ENCODE measurements at places on chromosomes 11 and 22. TPM values are rescaled to one million over a fixed set of nuclear protein-coding genes. Genes with fewer than 3 reads are reported as not detected.
A peak's percentile ranks its signal among the peaks of the same experiment; 100 is the strongest.

DNA sequence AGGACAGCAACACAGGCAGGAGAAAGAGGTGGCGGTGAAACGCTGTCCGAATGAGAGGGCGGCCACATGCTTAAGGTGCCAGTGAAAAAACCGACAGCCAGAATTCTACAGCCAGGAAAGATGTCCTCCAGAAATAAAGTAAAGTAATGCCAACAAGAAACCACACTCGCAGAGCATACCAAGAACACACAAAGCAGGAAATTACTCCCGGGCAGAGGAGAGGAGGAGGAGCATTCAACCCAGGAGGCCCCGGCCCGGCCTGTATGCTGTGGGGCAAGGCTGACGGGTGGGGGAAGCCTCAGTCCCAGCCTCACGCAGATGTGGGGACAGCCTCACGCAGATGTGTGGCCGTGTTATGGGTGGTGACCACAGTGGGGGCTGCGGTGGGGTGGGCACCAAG is 28.0 kb downstream of the CHID1 start:
- DNase-seq: no peak

The GGTLC2 gene
- total RNA-seq: not detected

GRCh38 chr11:28636566-28636965 is 528.4 kb downstream of the METTL15 start:
- no peak for DNase-seq

The OR8D4 gene
- not detected for total RNA-seq

GRCh38 chr11:2143799-2144543 is 4.8 kb upstream of the IGF2 start:
- peak; percentile 33 for DNase-seq

The SCGB2A2 gene
- not detected for total RNA-seq

GRCh38 chr11:120236169-120237107 is 3.5 kb upstream of the POU2F3 start:
- no peak for DNase-seq

GRCh38 chr11:1691878-1692707 is 4.9 kb upstream of the KRTAP5-6 start:
- DNase-seq: no peak

DNA sequence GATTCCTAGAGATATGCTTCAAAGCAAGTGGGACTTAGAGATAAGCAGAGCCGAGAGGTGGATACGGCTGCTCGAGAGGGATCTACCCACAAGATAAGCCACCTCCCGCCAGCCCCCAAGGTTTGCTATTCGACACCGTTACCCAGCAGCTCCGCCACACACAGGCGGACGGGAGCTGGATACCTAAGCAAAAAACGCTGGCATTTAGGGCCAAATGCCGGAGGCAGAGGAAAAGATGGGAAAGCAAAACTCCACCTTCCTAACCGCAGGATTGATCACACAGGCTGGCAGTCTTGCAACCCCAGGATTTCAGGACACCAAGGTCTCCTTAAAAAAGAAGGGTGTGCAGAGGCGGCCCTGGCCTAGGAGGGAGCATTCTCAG is 709 bp downstream of the FTH1 start:
- DNase-seq: peak; percentile 72

The SCGB1C1 gene
- total RNA-seq: not detected

The INSC gene
- 1.0 TPM for total RNA-seq

Data from right cardiac atrium (tissue), 5 donors.